H4 (cell line): ENCODE measurements at places on chromosomes 2 and 18. TPM values are rescaled to one million over a fixed set of nuclear protein-coding genes. Genes with fewer than 3 reads are reported as not detected.

The TTN gene
- total RNA-seq = not detected in 2 replicates

The ANKRD53 gene
- not detected in 2 replicates for total RNA-seq

The NGEF gene
- total RNA-seq = 1.3 and 3.3 TPM in 2 replicates

The FMNL2 gene
- total RNA-seq = 7.7 and 10.6 TPM in 2 replicates

The SCYGR4 gene
- not detected in 2 replicates for total RNA-seq

The GAREM2 gene
- total RNA-seq = not detected in 2 replicates

The PLCD4 gene
- total RNA-seq = 0.29 and 1.3 TPM in 2 replicates

The MLPH gene
- total RNA-seq = 7.7 and 9.9 TPM in 2 replicates

The MYO5B gene
- 10.9 and 12.4 TPM in 2 replicates for total RNA-seq

The LTBP1 gene
- total RNA-seq = 3.1 and 4.8 TPM in 2 replicates

The TAF1B gene
- total RNA-seq = 14.8 and 28.4 TPM in 2 replicates

The MRO gene
- 0.82 and 1.2 TPM in 2 replicates for total RNA-seq

The SCN3A gene
- total RNA-seq = 1.0 and 1.3 TPM in 2 replicates

The DIPK1C gene
- total RNA-seq = 1.6 TPM in 1 of 2 replicates, not detected in the other

The KCNG3 gene
- 0.12 and 0.27 TPM in 2 replicates for total RNA-seq

The TMEM247 gene
- not detected in 2 replicates for total RNA-seq

The GPR35 gene
- 0.75 and 0.86 TPM in 2 replicates for total RNA-seq

The IL1A gene
- 0.06 TPM in 1 of 2 replicates, not detected in the other for total RNA-seq

The RFX8 gene
- total RNA-seq = 0.41 TPM in 1 of 2 replicates, not detected in the other

The MC5R gene
- total RNA-seq = 0.10 TPM in 1 of 2 replicates, not detected in the other

The EIF2AK3 gene
- 12.7 and 16.6 TPM in 2 replicates for total RNA-seq

The CCDC74A gene
- total RNA-seq = 25.7 and 30.0 TPM in 2 replicates

The CCDC102B gene
- total RNA-seq = 11.0 and 22.4 TPM in 2 replicates

The FAM124B gene
- 0.06 TPM in 1 of 2 replicates, not detected in the other for total RNA-seq

The FAM110C gene
- 0.12 and 0.15 TPM in 2 replicates for total RNA-seq

The ATP6V1B1 gene
- total RNA-seq = 0.33 and 0.45 TPM in 2 replicates

The CRYGD gene
- not detected in 2 replicates for total RNA-seq

The C1GALT1C1L gene
- 3.9 and 4.2 TPM in 2 replicates for total RNA-seq

The POTEC gene
- 0.10 TPM in 1 of 2 replicates, not detected in the other for total RNA-seq

The ZNF638 gene
- total RNA-seq = 62.4 and 65.2 TPM in 2 replicates

The CRYGC gene
- total RNA-seq = not detected in 2 replicates

The EPHA4 gene
- 103 and 110 TPM in 2 replicates for total RNA-seq

The ASAP2 gene
- total RNA-seq = 10.4 and 13.7 TPM in 2 replicates

The SERPINB11 gene
- not detected in 2 replicates for total RNA-seq

The ERFE gene
- total RNA-seq = 4.3 and 6.2 TPM in 2 replicates

The ANKRD62 gene
- not detected in 2 replicates for total RNA-seq

The DSC1 gene
- total RNA-seq = 0.06 TPM in 1 of 2 replicates, not detected in the other

The ACKR3 gene
- 1.0 and 1.4 TPM in 2 replicates for total RNA-seq

The LCLAT1 gene
- 16.5 and 25.2 TPM in 2 replicates for total RNA-seq

The VPS4B gene
- 40.7 and 43.5 TPM in 2 replicates for total RNA-seq

The MAB21L4 gene
- total RNA-seq = not detected in 2 replicates

The ASB18 gene
- total RNA-seq = not detected in 2 replicates

The CACNB4 gene
- total RNA-seq = 0.31 and 0.79 TPM in 2 replicates

The STPG4 gene
- not detected in 2 replicates for total RNA-seq

The NYAP2 gene
- 0.53 and 0.95 TPM in 2 replicates for total RNA-seq
